NCI-H510A (cell line): ENCODE measurements at places on chromosomes 6 and 20.

- no peak for DNase-seq
Observed at GRCh38 chr6:2794171-2794730, 29.1 kb downstream of the WRNIP1 start.

DNA sequence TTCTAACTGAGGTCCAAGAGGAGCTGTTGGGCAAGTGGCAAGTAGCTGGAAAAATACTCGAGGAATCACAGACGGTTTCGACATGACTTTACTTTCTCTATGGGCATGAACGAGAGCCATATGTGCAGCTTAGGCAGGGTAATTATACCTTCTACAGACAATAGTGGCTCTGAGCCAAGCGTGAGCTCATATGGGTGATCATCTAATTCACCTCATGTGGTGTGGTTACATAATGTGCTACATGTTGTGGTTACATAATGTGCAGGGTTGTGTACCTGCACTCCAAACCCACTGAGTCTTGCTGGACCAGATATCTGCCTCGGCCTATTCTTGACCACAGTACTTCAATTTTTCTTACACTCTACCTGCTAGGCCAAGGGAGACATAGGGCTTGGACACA is 771.7 kb upstream of the EYS start:
- DNase-seq, result no peak

DNA sequence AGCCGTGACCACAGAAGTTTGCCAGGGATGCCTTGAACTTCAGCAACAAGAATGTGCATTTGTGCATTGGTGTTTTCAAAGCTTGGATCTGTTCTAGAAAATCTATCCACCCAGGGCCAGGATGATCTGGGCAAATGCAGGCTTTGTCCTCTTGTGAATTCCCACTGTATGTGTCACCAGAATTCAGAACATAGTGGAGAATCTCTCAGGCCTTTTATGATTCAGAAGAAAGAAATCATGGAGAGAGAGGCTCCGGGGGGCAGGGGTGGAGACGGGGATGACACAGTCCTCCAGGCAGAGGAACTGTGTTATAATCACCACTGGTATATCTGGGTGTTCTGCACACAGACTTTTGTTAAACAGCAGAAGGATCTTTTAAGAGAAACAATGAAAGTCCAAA is 304.1 kb downstream of the CDH4 start:
- no peak for DNase-seq

GRCh38 chr6:73131706-73132105 is 93.6 kb downstream of the KHDC1L start:
- no peak for DNase-seq

DNA sequence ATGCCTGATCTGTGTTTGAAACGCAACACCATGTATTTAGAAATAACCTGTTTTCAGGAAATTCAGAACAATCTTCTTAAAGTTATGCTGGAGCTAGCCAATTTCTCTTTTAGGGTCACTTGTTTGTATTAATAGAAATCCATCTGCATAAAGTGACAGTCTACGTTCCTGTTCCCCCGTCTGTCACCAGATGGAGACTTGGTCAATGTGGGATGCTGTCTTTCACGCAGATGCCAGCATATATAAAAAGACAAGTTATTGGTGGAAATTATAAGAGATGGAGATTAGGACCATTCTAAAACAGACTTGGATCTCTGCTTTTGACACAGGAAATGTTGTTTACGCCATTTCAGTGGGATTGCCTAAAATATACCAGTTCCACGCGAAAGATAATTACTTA is 162.5 kb upstream of the STMND1 start:
- DNase-seq, result no peak
